Nephron progenitor cell (in vitro differentiated cells): ENCODE measurements at places on chromosomes 3 and 15.

DNA sequence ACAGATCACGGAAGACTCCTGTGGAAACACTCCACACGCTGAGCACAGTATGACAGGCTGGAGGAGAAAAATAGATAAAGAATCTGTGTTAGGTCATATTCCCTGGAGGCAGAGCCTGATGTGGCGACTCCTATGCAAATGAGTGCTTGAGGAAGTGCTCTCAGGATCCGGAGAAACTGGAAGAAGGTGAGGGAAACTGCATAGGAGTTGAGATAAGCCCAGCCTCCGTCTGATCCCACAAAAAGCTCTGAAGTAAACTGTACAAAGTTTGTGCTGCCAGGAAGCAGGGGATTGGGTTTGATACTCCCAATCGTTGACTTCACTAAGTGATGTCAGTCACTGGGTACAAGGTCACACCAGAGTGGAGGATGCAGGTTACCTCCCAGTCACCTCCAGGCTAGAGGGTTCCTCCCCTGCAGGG is 33.4 kb downstream of the OSBPL10 start:
- H3K4me3 ChIP-seq, result no peak overlapping the region
- peak overlapping the region; percentile 31 for H3K27ac ChIP-seq
- peaks cover 35% of the 10 kb centered on the region for H3K4me1 ChIP-seq
- no peaks in the 10 kb centered on the region for H3K27me3 ChIP-seq
- no peak for DNase-seq
- H3K36me3 ChIP-seq, result peaks cover 26% of the 10 kb centered on the region

- H3K4me3 ChIP-seq, result no peak overlapping the region
- no peaks in the 10 kb centered on the region for H3K27me3 ChIP-seq
- no peak for DNase-seq
- H3K36me3 ChIP-seq, result peaks cover 11% of the 10 kb centered on the region
Measured at GRCh38 chr3:177906126-177906511, 630.1 kb upstream of the KCNMB2 start.

- no peak for DNase-seq
- no peak overlapping the region for H3K4me3 ChIP-seq
- peaks cover 10% of the 10 kb centered on the region for H3K27me3 ChIP-seq
- H3K27ac ChIP-seq, result no peak overlapping the region
- peaks cover 6% of the 10 kb centered on the region for H3K4me1 ChIP-seq
Measured at GRCh38 chr3:157578181-157578580, 75.0 kb upstream of the VEPH1 start.

DNA sequence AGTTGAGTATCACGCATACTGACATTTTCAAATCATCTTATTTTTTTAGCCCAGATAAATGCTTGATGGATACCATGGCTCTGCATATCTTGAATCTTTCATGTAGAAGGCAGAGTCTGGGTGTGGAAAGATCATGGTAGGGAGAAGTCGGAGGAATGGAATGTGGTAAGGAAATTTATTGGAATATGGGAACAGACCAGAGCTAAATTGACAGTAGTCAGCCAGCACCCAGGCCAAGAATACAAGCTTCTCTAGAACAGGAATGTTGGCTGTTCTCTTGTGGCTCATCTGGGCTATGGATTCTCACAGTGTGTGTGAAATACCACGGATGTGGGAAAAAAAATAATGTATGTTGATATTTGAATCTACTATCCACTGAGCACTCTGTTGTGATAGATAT is 305.7 kb upstream of the COL8A1 start:
- no peak overlapping the region for H3K27ac ChIP-seq
- no peak overlapping the region for H3K4me3 ChIP-seq
- no peaks in the 10 kb centered on the region for H3K36me3 ChIP-seq

GRCh38 chr3:41846850-41847249 is 115.1 kb downstream of the ULK4 start:
- no peaks in the 10 kb centered on the region for H3K4me1 ChIP-seq
- DNase-seq, result no peak
- H3K4me3 ChIP-seq, result no peak overlapping the region

GRCh38 chr3:136512381-136512780 is 239.8 kb downstream of the STAG1 start:
- H3K4me1 ChIP-seq, result no peaks in the 10 kb centered on the region
- H3K36me3 ChIP-seq, result peaks cover 35% of the 10 kb centered on the region

- DNase-seq, result peak; percentile 47
- H3K4me1 ChIP-seq, result peaks cover 14% of the 10 kb centered on the region
Measured at GRCh38 chr3:49276475-49277382, at the start of gene C3orf62. Gene C3orf62 (minus strand): TSS chr3:49277232. CDS start chr3:49276872, 360 bp downstream.

DNA sequence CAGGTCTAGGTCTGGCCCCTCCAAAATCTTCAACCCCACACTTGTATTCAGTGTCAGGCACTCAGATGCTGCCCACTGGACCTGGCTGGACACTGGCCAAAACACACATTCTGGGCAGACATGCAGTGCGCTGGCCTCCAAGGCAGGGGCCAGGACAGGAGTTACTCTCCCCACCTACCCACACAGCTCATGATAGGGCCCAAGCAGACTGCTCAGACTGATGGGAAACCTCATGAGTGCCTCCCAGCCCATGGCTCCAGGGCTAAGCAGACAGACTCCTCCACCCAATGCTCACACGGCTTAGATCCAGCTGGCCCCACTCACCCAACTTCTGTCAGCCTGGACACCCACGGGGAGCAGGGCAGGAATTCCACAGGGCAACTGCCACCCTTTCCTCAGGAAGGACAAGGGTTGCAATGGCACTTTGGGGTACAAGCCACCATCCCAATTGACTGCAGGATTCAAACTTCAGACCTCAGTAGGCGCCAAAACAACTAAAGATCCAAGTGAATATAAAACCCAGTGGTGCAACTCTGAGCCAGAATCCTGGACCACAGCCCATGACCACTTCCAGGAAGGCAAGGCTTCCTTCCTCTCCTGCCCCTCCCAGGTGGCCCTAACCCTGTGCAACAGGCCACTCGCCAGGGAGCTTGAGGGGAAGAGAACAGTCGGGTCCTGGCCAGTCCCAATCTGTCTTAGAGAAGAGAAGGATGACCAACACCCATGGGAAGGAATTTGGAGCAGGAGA is 1.4 kb downstream of the LTF start:
- H3K36me3 ChIP-seq, result no peaks in the 10 kb centered on the region
- H3K27me3 ChIP-seq, result peaks cover 66% of the 10 kb centered on the region

DNA sequence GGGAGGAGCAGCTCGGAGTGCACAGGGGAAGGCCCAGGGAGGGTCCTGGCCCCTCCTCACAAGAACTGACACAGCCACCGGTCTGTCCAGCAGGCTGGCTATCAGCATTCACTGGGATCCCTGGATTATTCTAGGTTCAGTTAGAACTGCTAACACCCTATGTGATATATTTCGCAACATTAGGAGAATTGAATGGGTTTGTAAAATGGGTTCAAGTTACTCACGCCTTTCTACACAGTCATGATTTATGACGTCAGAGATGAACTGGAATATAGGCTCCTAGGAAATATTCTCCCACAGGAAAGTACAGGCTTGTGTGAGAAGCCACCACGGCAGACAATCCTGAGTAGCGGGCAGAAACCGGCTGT is 969 bp upstream of the BSN start:
- H3K27ac ChIP-seq, result no peak overlapping the region
- H3K36me3 ChIP-seq, result no peaks in the 10 kb centered on the region
- H3K4me1 ChIP-seq, result peaks cover 31% of the 10 kb centered on the region
- H3K27me3 ChIP-seq, result peaks cover 69% of the 10 kb centered on the region

DNA sequence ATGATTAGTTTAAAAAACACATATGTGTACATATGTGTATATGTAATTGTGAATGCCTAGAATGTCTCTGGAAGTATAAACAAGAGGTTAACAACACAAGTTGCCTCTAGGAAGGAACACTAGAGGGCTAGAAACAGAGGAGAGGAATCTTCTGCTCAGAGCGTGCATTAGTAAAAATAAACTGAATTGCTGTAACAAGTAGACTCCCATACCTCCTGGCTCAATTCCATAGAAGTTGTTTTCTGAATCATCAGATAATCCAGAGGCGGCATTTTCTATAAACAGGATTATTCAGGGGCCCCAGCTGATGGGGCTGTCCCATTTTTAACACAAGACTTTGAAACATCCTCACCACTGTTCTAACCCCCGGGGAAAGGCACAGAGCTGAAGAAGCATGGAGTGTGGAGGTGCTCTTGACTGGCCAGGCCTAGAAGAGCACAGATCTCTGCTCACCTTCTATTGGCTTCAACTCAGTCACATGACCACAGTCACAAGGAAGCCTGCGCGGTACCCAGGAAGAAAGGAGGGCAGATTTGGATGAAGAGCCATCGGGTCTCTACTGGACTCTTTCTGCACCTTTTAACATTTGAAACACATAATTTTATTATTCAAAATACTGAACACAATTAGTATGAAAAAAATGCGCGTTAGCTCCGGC is 145.7 kb downstream of the TLE3 start:
- no peak for DNase-seq
- no peaks in the 10 kb centered on the region for H3K36me3 ChIP-seq
- peaks cover 19% of the 10 kb centered on the region for H3K4me1 ChIP-seq
- H3K27ac ChIP-seq, result no peak overlapping the region
- H3K4me3 ChIP-seq, result no peak overlapping the region

DNA sequence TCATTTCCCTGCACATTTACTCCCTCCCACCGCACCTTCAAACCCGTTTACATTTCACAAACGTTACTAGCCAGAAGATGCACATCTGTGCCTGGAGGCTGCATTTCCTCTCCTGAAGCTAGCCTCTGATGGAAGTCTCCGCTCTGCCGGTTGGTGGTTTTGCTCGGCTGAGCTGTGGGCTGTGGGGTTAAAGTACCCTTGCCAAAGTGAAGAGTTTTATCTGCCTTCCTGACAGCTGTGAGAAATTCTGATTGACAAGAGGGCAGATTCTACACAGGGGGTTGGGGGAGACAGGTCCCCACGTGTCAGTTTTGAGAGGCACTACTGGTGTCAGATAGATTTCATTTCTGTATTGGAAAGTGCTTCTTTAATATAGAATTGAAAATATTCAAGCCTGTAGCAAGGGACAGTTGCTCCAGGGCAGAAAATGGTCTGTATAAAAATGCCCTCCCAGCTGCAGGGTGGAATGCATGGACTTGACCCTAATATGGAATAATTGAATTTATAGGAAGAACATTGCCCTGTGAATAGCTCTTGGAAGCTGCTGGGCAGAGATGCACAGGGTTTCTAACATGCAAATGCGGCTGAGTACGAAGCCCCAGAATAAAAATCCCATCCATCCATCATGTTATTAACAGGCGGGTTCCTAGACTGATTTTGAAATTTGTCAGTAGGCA is 201.1 kb upstream of the RGMA start:
- H3K4me1 ChIP-seq, result peaks cover 19% of the 10 kb centered on the region
- no peaks in the 10 kb centered on the region for H3K27me3 ChIP-seq
- H3K4me3 ChIP-seq, result no peak overlapping the region
- no peak overlapping the region for H3K27ac ChIP-seq
- no peaks in the 10 kb centered on the region for H3K36me3 ChIP-seq
- DNase-seq, result no peak

DNA sequence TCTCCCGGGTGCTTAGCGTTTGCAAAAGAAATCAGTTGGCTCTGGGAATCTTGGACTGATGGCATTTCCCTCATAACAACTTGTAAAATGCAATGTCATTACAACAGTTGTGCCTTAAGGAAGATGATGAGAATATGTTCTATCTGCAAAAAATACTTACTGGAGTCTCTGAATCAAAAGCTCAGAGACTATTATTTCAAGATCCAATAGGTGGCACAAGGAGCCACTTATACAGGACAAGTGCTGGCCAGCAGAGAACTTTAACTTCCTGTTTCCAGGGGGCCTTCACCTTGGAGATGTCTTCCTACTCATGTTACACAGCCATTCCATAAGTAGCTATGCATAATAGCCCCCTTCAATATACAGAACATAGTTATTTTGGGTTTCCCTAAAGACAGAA is 8.9 kb upstream of the RPS27L start:
- H3K27me3 ChIP-seq, result no peaks in the 10 kb centered on the region
- no peak overlapping the region for H3K27ac ChIP-seq
- DNase-seq, result no peak

GRCh38 chr3:170614214-170614966 is 28.5 kb upstream of the SLC7A14 start:
- no peaks in the 10 kb centered on the region for H3K4me1 ChIP-seq
- DNase-seq, result no peak
- no peak overlapping the region for H3K4me3 ChIP-seq
- peaks cover 6% of the 10 kb centered on the region for H3K27me3 ChIP-seq
- peaks cover 12% of the 10 kb centered on the region for H3K36me3 ChIP-seq
- H3K27ac ChIP-seq, result no peak overlapping the region

GRCh38 chr3:12451960-12452359 is 32.3 kb upstream of the TSEN2 start:
- no peak for DNase-seq
- H3K27me3 ChIP-seq, result peaks cover 18% of the 10 kb centered on the region
- H3K4me1 ChIP-seq, result peaks cover 11% of the 10 kb centered on the region
- no peak overlapping the region for H3K27ac ChIP-seq
- no peaks in the 10 kb centered on the region for H3K36me3 ChIP-seq
